ENCODE measurements at places on chromosomes 5 and 9. TPM values are rescaled to one million over a fixed set of nuclear protein-coding genes. Genes with fewer than 3 reads are reported as not detected.

DNA sequence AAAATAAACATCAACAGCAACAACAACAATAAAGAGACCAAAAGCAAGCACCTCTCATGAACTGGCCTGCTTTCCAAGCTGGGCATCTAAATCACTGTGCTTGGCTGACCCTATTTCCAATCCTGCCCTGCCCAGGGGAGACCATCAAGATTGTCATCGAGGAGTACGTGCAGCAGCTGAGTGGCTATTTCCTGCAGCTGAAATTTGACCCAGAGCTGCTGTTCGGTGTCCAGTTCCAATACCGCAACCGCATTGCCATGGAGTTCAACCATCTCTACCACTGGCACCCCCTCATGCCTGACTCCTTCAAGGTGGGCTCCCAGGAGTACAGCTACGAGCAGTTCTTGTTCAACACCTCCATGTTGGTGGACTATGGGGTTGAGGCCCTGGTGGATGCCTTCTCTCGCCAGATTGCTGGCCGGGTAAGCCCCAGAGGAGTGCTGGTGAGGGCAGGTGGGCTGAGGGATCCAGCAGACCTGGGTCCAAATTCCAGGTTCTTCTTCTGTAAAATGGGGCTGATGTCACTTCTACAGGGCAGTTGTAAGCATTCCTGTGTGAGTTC, 15.6 kb downstream of the PTGS1 start:
- no peak overlapping the region for H3K27ac ChIP-seq
- no peaks in the 10 kb centered on the region for H3K36me3 ChIP-seq
- H3K4me3 ChIP-seq: no peak overlapping the region
- DNase-seq: no peak
- no peaks in the 10 kb centered on the region for H3K4me1 ChIP-seq

DNA sequence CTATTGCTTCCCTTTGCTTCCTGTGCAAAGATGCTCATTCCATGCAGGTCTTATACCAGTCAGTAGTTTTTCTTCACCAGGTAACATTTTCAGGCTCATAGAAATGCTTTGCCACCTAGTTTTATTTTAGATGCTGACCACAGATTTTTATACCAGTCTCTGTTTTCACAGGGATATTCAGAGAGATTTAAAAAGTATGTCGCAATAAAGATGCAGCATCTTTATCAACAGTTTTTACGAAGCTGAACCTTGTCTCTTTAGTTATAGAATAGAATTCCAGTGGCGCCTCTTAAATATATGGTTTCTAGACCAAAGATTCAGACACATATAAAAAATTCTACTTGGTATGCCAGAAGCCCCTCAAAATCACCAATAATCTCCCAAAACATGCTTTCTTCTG, 155.7 kb upstream of the PCSK5 start:
- H3K36me3 ChIP-seq: no peaks in the 10 kb centered on the region
- H3K4me1 ChIP-seq: no peaks in the 10 kb centered on the region
- no peak overlapping the region for H3K27ac ChIP-seq
- no peaks in the 10 kb centered on the region for H3K27me3 ChIP-seq
- no peak for DNase-seq

ARRDC3 gene
- 34.7 TPM for total RNA-seq

DNA sequence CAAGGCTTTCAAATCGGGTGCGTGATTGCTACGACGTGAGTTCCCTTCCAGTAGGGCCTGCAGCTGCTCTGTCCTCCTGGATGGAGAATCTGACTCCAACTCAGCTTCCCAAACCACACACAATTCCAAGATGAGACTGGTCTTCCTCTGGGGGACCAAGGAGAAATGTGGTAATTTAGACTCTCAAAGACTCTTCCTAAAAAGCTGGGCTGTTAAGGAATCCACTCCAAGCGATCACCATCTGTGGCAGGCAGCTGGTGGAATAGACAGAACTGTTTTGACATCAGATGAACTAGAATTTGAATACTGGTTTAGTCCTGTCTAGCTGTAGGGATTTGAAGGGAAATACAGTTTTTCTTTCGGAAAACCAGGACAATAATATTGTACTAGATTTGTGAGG, 130.7 kb upstream of the KLF4 start:
- no peaks in the 10 kb centered on the region for H3K4me1 ChIP-seq
- H3K36me3 ChIP-seq: no peaks in the 10 kb centered on the region
- no peak for DNase-seq
- H3K4me3 ChIP-seq: no peak overlapping the region
- no peak overlapping the region for H3K27ac ChIP-seq

Measured in liver (tissue), 10 donors.